ENCODE measurements at places on chromosomes 7 and 10. TPM values are rescaled to one million over a fixed set of nuclear protein-coding genes. Genes with fewer than 3 reads are reported as not detected.

ADCY1 gene
- not detected for total RNA-seq

GRCh38 chr10:110610308-110610774, 33.8 kb upstream of the RBM20 start:
- peaks cover 8% of the 10 kb centered on the region for H3K36me3 ChIP-seq
- H3K27ac ChIP-seq: no peak overlapping the region
- no peak overlapping the region for H3K4me3 ChIP-seq
- no peaks in the 10 kb centered on the region for H3K27me3 ChIP-seq
- peaks cover 9% of the 10 kb centered on the region for H3K4me1 ChIP-seq

DNA sequence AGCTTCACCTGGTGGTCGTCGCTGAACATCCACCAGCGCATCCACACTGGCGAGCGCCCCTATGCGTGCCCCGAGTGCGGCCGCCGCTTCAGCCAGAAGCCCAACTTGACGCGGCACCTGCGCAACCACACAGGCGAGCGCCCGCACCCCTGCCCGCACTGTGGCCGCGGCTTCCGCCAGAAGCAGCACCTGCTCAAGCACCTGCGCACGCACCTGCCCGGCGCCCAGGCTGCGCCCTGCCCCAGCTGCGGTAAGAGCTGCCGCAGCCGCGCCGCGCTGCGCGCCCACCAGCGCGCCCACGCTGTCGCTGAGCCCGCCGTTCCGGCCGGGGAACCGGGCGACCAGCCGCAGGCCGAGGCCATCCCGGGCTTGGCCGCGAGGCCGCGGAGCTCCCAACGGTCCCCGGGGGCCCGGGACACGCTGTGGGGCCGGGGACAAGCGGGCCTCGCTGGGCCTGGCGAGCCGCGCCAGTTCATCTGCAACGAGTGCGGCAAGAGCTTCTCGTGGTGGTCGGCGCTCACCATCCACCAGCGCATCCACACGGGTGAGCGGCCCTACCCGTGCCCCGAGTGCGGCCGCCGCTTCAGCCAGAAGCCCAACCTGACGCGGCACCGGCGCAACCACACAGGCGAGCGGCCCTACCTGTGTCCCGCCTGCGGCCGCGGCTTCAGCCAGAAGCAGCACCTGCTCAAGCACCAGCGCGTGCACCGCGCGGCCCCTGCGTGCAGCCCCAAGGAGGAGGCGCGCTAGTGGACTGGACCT, 18.4 kb downstream of the ZNF775 start:
- DNase-seq: no peak
- peaks cover 10% of the 10 kb centered on the region for H3K4me1 ChIP-seq
- H3K27me3 ChIP-seq: no peaks in the 10 kb centered on the region
- no peaks in the 10 kb centered on the region for H3K36me3 ChIP-seq

TM9SF3 gene
- 175 TPM for total RNA-seq

- peak; percentile 23 for DNase-seq
- H3K4me1 ChIP-seq: no peaks in the 10 kb centered on the region
- H3K27me3 ChIP-seq: peaks cover 57% of the 10 kb centered on the region
- no peak overlapping the region for H3K4me3 ChIP-seq
- H3K36me3 ChIP-seq: no peaks in the 10 kb centered on the region
- H3K27ac ChIP-seq: no peak overlapping the region
Observed at GRCh38 chr7:91357901-91358300, 93.7 kb downstream of the FZD1 start.

LOXL4 gene
- 507 TPM for total RNA-seq

BRAT1 gene
- total RNA-seq: 37.9 TPM

DNA sequence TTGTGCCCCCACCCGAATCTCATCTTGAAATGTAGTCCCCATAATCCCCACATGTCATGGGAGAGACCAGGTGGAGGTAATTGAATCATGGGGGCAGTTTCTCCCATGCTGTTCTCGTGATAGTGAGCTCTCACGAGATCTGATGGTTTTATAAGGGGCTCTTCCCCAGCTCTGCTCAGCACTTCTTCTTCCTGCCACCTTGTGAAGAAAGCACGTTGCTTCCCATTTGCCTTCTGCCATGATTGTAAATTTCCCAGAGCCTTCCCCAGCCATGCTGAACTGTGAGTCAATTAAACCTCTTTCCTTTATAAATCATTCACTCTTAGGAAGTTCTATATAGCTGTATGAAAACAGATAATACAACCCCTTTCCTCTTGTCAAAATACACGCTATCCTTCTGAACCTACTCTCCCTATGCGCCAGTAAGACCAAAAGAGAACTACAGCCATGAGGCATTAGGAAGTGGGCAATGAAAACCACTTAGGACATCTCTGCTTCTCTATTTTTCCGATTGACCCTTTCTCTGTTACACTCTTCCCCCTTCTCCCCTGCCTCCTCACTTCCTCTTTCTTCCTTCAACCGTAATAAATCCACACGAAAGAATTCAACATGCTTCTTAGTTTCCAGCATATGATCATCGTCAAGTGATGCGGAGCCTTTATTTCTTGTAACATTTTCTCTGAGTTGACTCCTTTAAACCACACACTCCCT, 101.2 kb upstream of the WDR11 start:
- no peak overlapping the region for H3K27ac ChIP-seq
- no peak for DNase-seq
- H3K4me3 ChIP-seq: no peak overlapping the region
- H3K27me3 ChIP-seq: no peaks in the 10 kb centered on the region
- no peaks in the 10 kb centered on the region for H3K36me3 ChIP-seq
- H3K4me1 ChIP-seq: no peaks in the 10 kb centered on the region

DNA sequence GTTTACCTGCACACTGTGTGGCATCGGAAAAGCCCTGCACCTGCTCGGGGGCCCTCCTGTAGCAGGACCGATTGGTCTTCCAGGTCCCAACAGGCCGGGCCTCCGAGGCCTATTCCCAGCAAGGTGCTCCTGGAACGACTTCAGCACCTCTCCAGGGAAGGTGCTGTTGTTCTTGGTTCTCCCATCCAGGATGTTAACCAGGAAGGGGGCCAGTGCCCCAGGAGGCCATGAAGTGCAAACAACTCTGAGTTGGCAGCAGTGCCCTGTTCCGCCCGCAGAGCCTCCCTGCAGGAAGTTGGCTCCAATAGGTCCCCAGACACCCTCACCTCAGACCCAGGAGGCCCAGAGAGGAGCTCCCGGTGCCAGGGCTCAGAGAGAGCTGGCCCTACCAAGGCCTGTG, 64.0 kb upstream of the DUSP5 start:
- no peaks in the 10 kb centered on the region for H3K36me3 ChIP-seq
- H3K4me1 ChIP-seq: peaks cover 6% of the 10 kb centered on the region
- H3K27me3 ChIP-seq: no peaks in the 10 kb centered on the region

- H3K4me3 ChIP-seq: 0 out of 2 replicates have a peak overlapping the region, but pooled peaks have one; percentile 61
- H3K4me1 ChIP-seq: no peaks in the 10 kb centered on the region
- no peaks in the 10 kb centered on the region for H3K36me3 ChIP-seq
- H3K27ac ChIP-seq: no peak overlapping the region
- peak; percentile 71 for DNase-seq
Observed at GRCh38 chr7:151012911-151013347, 11.4 kb downstream of the ATG9B start.

GRCh38 chr7:13989949-13990305, 461 bp upstream of the ETV1 start:
- H3K36me3 ChIP-seq: no peaks in the 10 kb centered on the region
- H3K4me3 ChIP-seq: peak overlapping the region; percentile 100
- peaks cover 30% of the 10 kb centered on the region for H3K4me1 ChIP-seq
- H3K27ac ChIP-seq: peak overlapping the region; percentile 64

SORCS3 gene
- not detected for total RNA-seq

EPHA1 gene
- total RNA-seq: not detected

DNA sequence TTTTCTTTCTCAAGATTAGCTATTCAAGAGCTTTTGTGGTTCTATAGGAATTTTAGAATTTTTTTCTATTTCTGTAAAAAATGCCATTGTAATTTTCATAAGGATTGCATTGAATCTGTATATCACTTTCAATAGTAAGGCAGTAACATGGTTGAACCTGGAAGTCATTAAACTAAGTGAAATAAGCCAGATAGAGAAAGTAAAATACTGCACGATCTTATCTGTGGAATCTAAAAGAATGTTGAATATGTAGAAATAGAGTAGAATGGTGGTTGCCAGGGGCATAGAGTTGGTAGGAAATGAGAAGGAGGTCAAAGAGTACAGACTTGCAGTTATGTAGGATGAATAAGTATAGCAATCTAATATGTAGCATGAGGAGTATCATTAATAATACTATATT, 1073.5 kb upstream of the LRRN3 start:
- no peak overlapping the region for H3K4me3 ChIP-seq
- no peaks in the 10 kb centered on the region for H3K4me1 ChIP-seq
- H3K36me3 ChIP-seq: no peaks in the 10 kb centered on the region
- no peaks in the 10 kb centered on the region for H3K27me3 ChIP-seq
- no peak for DNase-seq
- H3K27ac ChIP-seq: no peak overlapping the region

LBX1 gene
- not detected for total RNA-seq

NRAP gene
- not detected for total RNA-seq

- no peaks in the 10 kb centered on the region for H3K36me3 ChIP-seq
- no peaks in the 10 kb centered on the region for H3K27me3 ChIP-seq
- peak; percentile 56 for DNase-seq
- no peak overlapping the region for H3K27ac ChIP-seq
Observed at GRCh38 chr7:66883716-66884115, 37.3 kb upstream of the TMEM248 start.

DNA sequence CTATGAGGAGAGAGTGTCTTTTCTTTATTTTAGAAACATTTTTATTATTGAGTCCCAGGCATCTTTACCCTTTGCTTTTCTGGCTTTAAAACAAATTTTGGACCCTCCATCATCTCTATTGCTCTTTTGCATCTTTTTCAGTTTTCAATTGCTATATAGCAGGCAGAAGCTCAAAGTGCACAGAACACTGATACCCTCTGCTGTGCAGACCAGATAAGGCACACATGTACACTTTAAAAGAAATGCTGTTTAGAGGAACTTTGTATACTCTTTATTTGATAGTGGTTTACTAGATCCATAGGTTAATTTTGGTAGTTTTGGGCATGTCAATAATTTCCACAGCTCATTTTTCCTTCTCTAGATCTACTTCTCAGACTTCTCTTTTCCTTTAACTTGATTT, 324.2 kb downstream of the SH2D4B start:
- H3K27ac ChIP-seq: no peak overlapping the region
- no peaks in the 10 kb centered on the region for H3K4me1 ChIP-seq
- no peaks in the 10 kb centered on the region for H3K27me3 ChIP-seq
- H3K4me3 ChIP-seq: no peak overlapping the region

DNA sequence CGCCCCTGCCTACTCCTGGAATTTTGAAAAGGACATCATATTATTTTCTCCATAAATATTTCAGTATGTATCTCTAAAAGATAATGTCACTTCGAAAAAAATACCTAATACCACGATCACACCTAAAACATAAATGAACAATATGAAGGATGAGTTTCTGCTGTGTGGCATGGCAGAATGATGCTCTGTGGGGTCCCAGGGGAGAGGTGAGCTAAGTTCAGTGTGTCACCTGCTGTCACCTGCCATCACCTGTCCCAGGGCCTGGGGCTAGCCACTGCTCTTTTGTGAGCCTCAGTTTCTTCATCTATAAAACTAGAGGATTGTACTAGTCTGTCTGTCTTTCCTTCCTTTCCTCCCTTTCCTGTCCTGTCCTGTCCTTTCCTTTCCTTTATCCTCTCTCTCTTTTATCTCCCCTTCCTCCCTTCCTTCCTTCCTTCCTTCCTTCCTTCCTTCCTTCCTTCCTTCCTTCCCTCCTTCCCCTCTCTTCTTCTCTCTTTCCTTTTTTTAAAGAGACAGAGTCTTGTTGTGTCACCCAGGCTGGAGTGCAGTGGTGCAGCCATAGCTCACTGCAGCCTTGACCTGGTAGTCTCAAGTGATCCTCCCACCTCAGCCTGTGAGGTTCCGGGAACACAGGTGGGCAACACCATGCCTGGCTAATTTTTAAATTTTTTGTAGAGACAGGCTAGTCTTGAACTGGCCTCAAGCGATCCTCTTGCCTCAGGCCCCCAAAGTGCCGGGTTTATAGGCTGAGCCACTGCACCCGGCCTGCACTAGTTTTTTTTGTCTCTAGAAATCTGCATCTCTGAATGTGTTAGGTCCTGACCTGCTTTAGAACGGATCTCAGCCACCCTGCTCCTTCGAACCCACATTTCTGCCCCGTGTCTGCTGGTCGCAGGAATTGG, 43.1 kb downstream of the CUX1 start:
- H3K36me3 ChIP-seq: no peaks in the 10 kb centered on the region
- H3K4me1 ChIP-seq: peaks cover 19% of the 10 kb centered on the region
- no peak overlapping the region for H3K4me3 ChIP-seq
- no peak for DNase-seq
- no peaks in the 10 kb centered on the region for H3K27me3 ChIP-seq
- H3K27ac ChIP-seq: no peak overlapping the region

- no peak overlapping the region for H3K4me3 ChIP-seq
- H3K4me1 ChIP-seq: peaks cover 6% of the 10 kb centered on the region
- DNase-seq: no peak
Observed at GRCh38 chr7:139869886-139870285, 40.8 kb downstream of the TBXAS1 start.

FAM25C gene
- total RNA-seq: not detected

GIMAP8 gene
- not detected for total RNA-seq

DNA sequence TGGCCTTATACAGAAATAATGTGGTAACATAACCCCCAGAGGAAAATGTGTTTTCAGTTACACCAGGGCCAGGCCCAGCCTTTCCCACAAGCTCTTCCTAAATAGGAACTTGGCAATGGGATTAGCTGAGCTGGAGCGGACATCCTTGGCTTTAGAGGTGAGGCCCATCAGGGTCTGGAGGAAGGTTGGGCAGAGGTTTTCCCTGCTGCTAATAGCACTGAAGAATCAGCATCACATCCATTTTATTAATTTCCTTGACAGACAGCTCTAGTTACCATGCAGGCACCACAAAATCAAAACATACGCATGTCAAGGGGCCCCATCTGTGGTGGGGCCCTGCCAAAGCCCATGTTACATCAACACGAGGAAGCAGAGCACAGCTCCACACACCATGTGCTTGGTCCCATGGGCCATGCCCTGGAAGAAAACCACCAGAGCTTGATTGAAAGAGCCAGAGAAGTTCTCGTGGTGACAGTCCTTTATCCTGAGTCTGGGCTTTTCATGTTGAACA, 566.6 kb downstream of the KCNMA1 start:
- H3K36me3 ChIP-seq: no peaks in the 10 kb centered on the region
- no peak for DNase-seq
- H3K27me3 ChIP-seq: no peaks in the 10 kb centered on the region
- no peak overlapping the region for H3K27ac ChIP-seq
- H3K4me3 ChIP-seq: no peak overlapping the region
- H3K4me1 ChIP-seq: no peaks in the 10 kb centered on the region
